ENCODE measurements at places on chromosomes 16 and 17. TPM values are rescaled to one million over a fixed set of nuclear protein-coding genes. Genes with fewer than 3 reads are reported as not detected.

CDRT15L2 gene
- not detected for total RNA-seq

MMP2 gene
- total RNA-seq, result 108 TPM

DNAAF8 gene
- total RNA-seq, result 0.81 TPM

ARL16 gene
- total RNA-seq, result 36.0 TPM

MMP28 gene
- total RNA-seq, result 1.2 TPM

BCAR1 gene
- total RNA-seq, result 47.3 TPM

BAIAP3 gene
- not detected for total RNA-seq

TIGD7 gene
- total RNA-seq, result 7.5 TPM

MYADML2 gene
- not detected for total RNA-seq

LGALS9B gene
- not detected for total RNA-seq

DNA sequence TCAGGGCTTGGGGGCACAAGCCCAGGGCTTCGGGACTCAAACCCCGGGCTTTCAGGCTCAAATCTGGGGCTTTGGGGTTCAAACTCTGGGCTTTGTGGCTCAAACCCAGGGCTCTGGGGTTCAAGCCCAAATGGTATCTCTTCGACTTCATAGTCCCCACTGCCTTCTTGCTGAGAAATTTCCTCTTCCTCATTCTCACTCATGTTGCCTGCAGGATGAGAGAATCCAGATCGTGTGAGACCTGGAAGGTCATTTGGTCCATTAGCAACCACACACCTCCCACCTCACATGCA, 576 bp downstream of the ZNF768 start:
- DNase-seq, result peak; percentile 25

GRCh38 chr17:22203208-22203715, 510.9 kb downstream of the KCNJ18 start:
- DNase-seq, result no peak

GRCh38 chr16:69273009-69273408, 38.1 kb upstream of the VPS4A start:
- no peak for DNase-seq

DNA sequence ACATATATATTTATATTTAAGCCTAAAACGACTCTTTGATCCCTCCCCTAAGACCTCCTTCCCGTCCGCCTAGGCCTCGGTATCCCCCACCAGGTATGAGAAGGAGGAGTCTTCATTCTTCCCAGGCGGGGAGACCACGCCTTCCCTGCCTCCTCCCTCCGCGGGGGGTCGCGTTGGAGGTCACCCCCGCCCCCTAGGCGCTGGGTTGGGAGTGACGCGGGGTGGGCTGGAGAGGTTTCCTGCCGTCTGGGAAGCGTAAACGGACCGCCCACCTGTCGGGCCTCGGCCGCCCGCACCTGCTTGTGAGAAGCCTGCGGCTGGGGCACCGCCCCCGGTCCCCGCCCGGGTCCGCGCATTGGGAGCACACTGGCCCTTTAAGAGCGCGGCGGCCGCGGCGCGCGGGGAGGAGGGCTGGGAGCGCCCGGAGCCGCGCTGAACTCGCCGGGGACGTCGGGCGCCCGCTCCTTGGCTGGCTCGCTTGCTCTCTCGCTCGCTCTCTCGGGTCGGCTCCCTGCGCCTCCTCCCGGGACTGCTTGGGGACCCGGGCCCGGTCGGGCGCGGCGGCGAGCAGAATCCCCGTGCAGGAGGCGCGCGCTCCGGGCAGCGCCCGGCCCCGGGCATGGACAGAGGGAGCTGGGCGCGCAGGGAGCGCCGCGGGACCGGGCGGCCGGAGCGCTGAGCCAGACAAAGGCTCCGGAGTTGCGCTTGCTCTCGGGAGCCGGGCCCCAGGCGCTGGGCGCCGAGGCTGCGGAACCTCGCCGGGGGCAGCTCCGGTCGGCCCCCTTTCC, at the start of gene MMP15:
MMP15 (plus strand) TSS at position 404 of the 788 bp plus-strand sequence. CDS start 597 bp downstream, outside the sequence.
- peak; percentile 67 for DNase-seq

- peak; percentile 53 for DNase-seq
Measured at GRCh38 chr17:72150632-72151460, 30.0 kb downstream of the SOX9 start.

- no peak for DNase-seq
Measured at GRCh38 chr17:40402668-40403067, 15.0 kb downstream of the TOP2A start.

GRCh38 chr16:66548068-66548467, 1.9 kb downstream of the TK2 start:
- no peak for DNase-seq

GRCh38 chr17:9672266-9672665, 26.9 kb downstream of the USP43 start:
- no peak for DNase-seq

- DNase-seq, result no peak
Measured at GRCh38 chr17:16297367-16298139, 55.7 kb downstream of the CENPV start.

- DNase-seq, result no peak
Measured at GRCh38 chr17:79849953-79850352, 10.7 kb upstream of the CBX4 start.

GRCh38 chr17:10052106-10052813, 146.1 kb downstream of the GAS7 start:
- no peak for DNase-seq

DNA sequence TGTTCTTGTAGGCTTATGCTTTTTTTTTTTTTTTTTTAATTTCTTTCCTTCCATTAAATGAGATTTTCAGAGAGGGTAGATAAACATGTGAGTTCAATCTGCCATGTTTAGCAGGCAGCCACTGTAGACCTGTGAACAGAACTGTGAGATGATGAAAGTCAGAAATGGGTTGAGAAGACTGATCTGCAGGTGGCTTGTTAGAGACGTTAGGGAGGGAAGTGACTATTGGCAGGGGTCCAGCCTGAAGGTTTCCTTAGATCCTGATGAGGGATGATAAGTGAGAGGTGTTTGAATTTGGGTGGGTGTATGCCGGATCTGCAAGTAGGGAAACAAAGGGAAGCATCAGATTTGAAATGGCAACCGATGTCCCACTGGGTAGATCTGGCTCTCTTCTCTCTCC, 157.8 kb downstream of the HS3ST3B1 start:
- no peak for DNase-seq

GRCh38 chr16:63577891-63578290, 1541.7 kb upstream of the CDH8 start:
- DNase-seq, result no peak

DNA sequence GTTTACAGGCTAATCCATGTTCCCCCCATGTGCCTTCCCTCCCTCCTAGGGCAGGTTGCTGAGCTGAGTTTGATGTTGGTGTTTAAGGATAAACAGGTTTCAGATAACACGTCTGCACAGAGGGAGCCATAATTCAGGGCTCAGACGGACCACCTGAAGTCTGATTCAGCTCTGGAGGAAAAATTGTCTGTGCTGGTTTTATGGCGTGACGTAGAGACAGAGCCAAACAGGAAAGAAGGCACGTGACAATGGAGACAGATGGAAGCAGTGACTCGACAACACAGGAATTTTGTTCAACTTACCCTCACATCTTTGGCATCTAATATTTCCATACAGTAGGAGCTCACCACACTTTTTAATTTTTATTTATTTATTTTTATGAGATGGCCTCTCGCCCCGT, 10.7 kb upstream of the USP10 start:
- peak; percentile 91 for DNase-seq

- peak; percentile 66 for DNase-seq
Measured at GRCh38 chr17:52147872-52148271, 10.6 kb downstream of the CA10 start.

DNA sequence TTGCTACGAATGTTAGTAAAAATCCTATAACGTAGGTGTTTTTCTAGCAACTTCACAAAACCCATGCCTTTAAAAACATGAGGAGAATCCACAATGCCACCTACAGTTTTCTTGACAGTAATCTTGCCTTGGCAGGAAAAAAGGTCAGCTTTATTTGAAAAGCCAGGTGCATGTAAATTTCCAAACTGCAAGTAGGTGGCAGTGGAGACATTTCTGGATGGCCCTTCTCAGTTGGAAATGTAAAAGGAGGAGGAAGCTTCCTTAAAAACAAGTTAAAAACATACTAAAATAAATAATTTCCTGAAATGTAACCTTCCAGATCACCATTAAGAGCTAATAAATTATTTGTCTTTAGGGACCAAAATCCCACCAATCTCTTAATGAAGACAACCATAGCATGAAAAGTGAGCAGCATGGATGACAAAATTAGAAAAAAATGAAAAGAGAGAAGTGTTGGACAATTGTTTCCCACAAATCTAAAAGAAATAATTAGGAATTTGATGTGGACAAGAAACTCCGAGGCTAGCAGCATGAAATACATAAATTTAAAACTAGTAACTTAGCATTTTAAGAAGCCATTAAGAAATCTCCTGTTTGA, 152.2 kb downstream of the SNX11 start:
- peak; percentile 70 for DNase-seq

DNA sequence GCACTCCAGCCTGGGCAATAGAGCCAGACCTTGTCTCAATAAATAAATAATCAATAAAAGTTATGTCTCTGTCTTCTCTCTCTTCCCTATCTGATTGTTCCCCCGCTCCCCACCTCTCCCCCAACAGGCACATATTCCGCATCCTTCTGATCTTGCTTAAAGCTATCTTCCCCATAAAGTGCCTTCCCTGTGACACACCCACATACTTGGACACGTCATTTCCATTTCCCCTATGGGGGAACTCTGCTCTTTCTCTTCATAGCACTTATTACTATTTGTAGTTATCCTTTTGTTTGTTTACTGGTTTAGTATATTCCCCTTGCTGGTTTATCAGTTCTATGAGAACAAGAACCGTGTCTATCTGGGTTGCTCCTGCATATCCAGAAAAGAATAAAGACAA, 14.9 kb downstream of the MYO1D start:
- no peak for DNase-seq

DNA sequence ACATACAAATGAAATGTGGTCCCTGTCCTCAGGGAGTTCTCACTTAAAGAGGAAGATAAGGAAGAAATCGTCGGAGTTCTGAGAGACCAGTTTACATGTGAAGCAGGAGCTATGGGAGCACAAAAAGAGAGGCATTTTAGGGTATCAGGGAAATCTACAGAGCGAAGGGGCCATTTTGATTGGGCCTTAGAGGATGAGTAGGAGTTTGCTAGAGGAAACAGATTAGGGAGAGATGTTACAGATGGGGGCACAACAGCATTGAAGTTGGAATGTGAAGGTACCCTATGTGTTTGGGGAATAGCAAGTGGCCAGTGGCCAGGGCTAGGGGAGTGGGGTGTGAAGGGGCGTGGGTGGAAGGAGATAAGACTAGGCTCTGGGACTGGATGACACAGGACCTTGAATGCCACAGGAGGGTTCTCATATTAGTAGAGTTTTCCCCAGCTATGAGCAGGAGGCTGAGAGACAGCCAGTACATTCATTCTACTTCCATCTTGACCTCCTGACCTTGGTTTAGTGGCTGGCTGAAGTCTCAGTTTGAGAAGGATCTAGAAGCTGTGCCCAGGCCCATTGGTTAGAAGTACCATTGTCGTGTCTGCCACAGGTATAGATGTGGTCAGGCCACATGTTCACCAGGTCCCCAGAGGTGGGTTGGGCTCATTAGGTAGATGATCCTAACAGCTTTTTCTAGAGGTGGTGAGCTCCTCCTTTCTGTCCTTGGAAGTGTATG, 34.8 kb downstream of the CPNE2 start:
- DNase-seq, result no peak

GRCh38 chr17:20948984-20949777, 93.6 kb downstream of the USP22 start:
- no peak for DNase-seq

DNA sequence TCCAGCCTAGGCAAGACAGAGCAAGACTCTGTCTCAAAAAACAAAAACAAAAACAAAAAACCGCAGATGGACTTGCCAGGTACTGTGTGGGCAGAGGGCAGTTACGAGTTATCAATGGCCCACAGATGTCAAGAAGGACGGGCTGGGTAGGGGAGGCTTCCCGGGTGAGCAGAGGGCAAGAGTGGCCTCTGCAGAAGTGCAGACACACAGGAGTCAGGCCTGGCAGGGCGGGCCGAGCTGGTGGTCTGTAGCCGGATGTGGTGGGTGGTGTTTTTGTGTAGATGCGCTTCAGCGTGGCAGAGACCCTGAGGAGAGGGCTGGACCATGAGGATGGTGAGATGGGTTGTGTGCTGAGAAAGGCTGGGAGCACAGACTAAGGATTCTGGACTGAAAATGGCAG, 44.9 kb upstream of the KDM6B start:
- DNase-seq, result no peak

DNA sequence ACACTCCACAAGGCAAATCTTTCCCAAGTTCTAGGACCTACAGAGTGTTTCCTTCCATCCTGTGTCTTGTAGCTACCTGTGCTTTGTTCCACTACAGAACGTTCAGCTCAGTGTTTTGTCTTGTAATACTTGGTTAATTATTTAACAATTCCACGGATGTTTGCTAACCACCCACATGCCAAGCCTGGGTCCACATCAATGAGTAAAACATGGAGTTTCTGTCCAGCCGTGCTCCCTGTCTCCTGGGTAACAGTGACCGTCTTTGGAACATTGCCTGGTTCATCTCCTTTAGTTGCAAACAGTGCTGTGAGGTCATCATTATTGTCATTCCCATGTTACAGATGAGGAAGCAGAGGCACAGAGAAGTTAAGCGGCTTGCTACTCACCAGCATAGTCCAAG, 41.3 kb downstream of the IRF8 start:
- no peak for DNase-seq

DNA sequence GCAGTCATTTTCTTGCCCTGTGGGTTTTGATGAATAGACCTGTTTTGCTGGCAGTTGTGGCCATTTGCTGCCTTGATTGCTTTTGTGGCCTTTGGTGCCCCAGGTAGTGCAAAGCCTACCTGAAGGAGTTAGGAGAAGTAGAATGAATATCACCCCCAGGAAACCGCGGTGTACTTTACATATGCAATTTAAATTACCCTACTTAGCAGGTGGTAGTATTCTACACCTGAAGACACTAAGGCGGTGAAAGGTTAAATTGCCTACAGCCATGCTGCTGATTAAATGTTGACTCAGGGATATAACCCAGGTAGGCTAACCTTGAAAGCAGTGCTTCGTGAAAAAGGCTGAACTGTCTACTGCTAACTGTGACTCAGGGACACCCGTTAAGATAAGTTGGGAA, 27.2 kb upstream of the WWOX start:
- no peak for DNase-seq

DNA sequence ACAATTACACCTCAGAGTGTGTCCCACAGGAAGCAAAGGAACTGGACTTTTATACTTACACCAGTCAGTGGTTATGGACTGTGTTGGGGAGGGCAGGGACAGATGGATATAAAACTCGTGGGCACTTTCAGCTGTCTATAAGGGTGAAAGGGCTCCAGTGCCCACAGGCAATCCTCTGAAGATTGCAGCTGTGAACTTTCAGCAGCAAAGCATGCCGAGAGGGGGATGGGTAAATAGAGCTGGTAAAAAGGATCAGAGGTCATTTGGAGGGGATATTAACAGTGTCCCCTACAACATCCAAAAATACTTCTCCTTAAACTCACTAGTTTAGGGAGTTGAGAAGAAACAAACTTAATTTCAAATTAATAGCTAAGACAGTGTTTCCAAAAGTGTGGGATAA, 13.3 kb upstream of the RFWD3 start:
- DNase-seq, result no peak

Data from M059J (cell line).